ENCODE measurements at places on chromosomes 7 and 10.

- no peak for DNase-seq
Measured at GRCh38 chr7:17159500-17160037, 138.9 kb upstream of the AHR start.

GRCh38 chr10:32190890-32191491, 134.8 kb upstream of the KIF5B start:
- DNase-seq, result no peak

DNA sequence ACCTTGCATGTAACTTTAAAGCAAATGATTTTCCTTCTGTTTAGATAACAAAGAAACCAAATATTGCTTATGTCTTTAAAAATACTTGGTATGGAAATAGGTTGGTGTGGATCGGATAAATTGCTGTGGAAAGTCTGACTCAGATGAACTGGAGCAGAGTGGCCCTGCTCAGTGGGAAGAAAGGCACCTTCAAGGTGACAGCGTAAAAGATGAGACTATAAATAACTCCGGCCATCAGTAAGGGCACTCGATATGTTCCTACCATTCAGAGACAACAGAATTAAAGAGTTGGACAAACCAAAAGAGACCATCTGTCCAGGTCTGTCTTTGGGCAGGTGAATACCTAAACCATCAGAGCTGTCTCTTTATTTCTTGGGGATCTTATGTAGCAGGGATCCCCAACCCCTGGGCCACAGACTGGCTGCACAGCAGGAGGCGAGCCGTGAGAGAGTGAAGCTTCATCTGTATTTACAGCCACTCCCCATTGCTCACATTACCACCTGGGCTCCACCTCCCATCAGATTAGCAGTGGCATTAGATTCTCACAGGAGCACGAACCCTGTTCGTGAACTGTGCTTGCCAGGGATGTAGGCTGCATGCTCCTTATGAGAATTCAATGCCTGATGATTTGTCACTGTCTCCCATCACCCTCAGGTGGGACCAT, 357.1 kb downstream of the PRPF18 start:
- no peak for DNase-seq

- DNase-seq, result no peak
Measured at GRCh38 chr7:150722431-150722931, 6.1 kb downstream of the GIMAP1 start.

DNA sequence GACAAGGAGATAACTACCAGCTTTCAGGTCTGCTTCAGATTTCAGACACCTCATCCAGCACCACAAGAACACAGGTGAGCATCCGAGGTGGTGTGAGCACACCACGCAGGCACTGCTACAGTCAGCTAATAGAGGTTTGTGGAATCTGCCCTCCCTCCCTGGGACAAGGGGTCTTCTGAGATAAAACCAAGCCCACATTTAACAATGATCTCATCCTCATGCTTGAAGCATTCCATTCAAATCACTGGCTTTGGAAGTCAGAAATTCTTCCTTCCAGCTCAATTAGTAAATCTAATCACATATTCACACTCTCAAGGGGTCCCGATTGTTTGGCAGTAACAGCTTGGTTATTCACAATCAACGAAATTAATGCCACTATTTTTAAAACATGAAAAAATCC, 331.4 kb downstream of the ELMO1 start:
- DNase-seq, result no peak

- peak; percentile 22 for DNase-seq
Measured at GRCh38 chr10:101775273-101776160, at the start of gene FGF8. FGF8 (minus strand) TSS chr10:101776114; CDS start chr10:101775900, 214 bp downstream.

- DNase-seq, result no peak
Measured at GRCh38 chr7:6500691-6501090, 50.6 kb downstream of the GRID2IP start.

DNA sequence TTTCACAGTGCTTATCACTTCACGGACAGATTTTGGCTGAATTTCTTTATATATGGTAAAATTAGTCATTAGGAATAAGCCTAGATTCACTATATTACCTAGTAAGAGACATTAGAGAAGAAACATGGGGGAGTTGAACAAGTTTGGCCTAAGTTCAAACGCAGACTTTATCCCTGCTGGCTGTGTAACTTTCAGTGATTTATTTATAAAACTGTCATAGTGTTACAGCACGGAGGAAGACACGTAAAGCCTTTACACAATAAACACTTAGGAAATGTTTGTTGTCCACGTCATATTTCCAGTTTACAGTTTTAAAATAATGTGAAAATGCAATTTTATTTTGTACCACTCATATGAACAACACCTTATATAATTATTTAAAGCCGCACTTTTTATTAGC, 661.5 kb downstream of the MAGI2 start:
- DNase-seq, result no peak

DNA sequence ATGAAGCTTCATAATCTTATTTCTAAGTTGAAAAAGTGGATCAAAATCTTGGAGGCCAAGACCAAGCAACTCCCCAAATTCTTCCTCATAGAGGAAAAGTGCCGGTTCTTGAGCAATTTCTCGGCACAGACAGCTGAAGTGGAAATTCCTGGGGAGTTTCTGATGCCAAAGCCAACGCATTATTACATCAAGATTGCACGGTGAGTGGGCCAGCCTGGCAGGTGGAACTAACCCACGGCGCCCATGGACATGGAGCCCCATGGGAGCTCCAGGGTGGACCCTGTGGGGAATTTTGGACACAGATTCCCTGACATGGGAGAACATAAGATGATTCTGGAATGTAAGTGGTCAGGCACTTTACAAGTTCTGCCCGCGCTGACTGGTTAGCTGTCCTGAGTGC, 125.9 kb downstream of the TRRAP start:
- no peak for DNase-seq

- no peak for DNase-seq
Measured at GRCh38 chr7:45084336-45084735, 4.4 kb downstream of the NACAD start.

DNA sequence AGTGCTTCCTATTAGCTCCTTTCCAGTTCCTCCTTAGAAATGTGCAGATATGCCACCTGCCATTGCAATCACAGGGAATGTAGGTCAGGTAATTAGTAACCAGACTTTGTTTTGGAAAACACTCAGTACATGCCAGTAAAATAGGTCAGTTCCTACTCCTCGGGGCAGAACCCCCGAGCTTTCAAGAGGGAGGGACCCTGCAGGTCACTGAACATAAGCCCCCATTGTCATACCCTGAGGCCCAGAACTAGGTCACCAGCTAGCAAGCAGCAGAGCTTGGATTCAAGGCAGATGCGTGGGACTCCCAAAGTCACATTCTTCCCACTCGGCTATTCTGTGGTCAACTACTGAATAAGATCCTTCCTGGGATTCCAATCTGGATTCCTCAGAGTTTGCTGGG, 104.8 kb downstream of the PPP1R3C start:
- DNase-seq, result no peak

GRCh38 chr7:1632916-1633785, 36.9 kb upstream of the ELFN1 start:
- no peak for DNase-seq

Measured in CD8-positive, alpha-beta T cell (primary cell).